Coronary artery (tissue), 2 donors: ENCODE measurements at places on chromosomes 13 and 19.

DNA sequence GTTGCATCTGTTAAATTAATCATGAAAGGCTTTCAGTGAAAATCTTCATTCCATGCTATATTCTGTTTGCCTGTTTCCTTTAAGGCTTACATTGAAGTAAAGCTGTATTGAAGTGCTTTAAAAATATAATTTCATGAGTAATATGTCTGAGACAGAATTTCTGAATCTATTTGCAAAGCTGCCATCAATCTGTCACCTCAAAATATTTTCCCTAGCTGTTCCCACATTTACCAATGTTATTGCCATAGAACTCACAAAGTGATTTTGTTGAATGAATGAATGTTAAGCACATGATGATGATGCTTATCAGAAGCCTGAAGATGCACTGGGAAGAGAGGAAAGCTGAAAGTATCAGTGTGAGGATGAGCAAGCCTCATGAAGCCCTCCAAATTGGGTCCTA is 115.8 kb downstream of the NHLRC3 start:
- no peak for DNase-seq

- DNase-seq = no peak
These were observed 813.6 kb upstream of the MIR17HG start for GRCh38 chr13:90533866-90534265.

DNA sequence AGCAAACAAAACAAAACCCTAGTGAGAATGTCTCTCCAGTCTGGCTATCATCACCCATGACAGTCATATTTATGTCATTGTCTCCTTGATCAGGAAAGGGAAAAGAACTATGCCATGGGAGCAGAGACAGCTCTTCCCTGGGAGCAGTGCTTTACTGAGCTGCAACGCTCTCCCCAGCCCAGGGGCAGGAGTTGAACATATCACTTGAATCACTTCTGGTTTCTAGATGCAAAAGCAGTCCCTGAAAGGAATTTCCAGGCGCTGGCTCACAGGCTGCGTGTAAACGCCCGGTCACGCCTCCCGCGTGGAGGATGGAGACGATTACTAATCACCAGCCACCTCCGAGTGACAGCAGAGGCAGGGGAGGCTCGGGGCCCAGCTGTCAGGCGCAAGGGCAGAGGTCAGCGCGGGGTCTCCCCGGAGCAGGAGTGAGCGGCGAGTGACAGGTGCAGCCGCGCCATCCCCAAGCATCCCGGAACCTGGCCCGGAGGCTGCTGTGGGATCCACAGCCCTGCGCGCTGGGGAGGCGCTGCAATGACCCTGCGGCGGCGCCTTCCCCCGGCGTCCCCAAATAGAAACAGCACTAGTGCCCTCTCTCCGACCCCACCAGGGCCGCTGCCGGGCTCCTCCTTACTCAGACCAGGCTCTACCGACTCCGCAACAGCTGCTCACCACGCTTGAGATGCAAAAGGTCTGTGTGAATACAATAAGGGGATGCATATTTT is 23.5 kb upstream of the DCLK1 start:
- no peak for DNase-seq

- no peak for DNase-seq
These were observed 508 bp downstream of the SLC15A1 start for GRCh38 chr13:98751861-98752466.

DNA sequence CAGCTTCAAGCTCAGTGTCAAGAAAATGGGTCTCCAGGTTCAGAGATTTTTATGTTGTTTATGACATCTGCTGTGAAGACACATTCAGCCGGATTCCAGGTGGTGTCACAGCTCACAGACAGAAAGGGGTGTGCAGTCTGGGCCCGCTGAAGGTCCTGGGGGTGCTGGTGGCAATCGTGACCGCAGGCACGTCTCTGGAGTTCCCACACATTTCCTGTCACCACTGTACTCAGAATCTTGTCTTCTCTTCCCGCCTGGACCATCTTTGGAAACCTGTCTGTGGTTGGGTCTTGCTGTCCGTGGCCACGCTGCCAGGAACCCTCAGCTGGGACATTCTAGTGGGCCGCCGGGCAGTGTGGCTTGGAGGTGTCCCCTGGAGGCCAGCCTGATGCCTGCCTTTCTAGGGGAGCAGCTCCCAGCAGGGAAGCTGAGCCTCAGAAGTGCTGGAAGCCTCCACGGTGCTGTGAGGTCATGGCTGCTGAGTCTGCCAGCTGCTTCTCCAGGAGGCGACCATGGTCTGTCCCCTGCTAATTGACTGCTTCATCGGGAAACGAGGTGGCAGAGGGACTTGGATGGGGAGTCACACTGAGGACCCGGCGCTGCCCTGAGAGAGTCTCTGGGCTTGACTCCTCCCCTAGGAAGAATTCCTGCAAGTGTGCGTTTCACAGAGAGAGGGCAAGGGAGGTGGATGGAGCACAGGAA is 3.7 kb downstream of the TEX29 start:
- DNase-seq = no peak

GRCh38 chr13:82062772-82063171 is 1721.8 kb upstream of the SPRY2 start:
- DNase-seq = no peak

GRCh38 chr13:99042521-99043250 is 64.8 kb upstream of the DOCK9 start:
- no peak for DNase-seq

DNA sequence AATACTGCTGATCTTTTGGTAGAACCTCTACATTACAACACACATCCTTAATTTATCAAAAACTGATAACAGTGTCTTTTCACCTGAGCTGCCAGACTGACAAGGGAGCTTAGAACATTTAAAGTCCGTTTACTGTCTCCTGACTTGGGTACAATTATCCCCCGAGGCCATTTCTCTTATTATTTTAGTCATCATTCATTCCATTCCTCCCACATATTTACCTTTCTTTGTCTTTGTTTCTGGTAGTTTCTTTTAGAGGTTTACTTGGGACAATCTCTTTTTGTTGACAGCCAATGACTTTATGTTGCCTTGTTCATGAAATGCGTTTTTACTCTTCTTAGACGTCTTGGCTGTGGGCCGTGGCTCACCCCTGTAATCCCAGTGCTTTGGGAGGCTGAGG is 186.9 kb downstream of the PCCA start:
- no peak for DNase-seq

GRCh38 chr19:7619671-7620441 is 9.5 kb downstream of the XAB2 start:
- no peak for DNase-seq

DNA sequence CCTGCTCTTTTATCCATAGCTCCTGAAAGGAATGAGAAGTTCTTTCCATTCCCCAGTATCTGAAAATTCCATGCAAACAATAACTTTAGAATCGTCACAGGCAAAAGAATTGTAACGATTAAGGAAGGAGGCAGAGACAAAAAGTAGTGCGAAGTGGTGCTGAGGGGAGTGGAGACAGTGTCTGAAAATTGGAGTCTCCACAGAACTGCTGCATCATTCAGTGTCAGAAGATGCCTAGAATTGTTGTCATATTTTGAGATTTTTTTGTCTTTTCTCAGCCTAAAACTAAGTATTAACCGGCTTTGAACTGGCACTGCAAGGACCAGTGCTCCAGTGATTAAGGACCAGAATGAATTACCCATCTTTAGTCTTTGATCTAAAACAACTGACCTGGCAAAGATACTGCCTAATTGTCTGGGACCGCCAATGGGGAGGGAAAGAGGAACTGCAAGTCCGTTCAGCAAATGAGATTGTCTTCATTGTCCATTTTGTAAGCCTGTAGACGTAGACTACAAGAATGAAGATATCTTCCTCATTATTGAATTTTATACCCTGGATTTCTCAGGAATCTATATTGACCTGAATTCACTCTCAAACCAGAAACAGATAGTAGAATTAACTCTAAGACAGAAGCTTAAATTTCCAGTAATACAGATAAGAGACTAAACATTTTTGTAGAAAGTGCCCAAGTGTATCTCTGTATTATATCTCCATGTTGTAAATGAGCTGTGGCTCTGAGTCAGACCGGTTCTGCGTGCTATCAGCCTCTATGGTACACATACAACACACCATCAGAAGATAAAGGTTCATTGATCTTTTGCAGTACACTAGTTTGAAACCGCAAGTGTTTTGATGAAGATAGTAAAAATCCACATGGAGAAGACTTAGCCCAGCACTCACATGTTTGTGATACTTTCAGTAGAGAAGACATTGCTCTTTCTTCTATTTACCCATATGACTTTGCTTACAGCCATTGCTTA is 293.2 kb downstream of the EFNB2 start:
- no peak for DNase-seq

DNA sequence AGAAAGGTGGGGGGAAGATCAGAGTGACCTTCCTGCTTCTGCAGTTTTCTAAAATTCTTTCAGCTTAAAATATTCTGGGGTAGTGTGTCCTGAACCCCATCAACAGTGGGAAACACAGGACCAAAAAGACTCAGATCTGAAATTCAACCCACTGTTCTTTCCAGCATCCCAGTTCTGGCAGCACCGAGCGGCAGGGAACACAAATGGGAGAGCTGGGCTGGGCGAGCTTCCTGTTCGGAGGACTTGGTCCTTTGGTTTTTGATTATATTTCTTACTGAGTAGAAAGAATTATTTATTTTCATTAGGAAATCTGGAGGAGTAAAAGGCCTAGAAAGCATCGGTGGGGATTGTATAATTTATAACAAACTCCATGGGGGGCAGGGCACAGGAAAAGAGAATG is 239.1 kb downstream of the COG6 start:
- no peak for DNase-seq

GRCh38 chr13:41145136-41145908 is 12.7 kb upstream of the KBTBD6 start:
- DNase-seq = no peak

GRCh38 chr19:29278716-29279115 is 65.8 kb upstream of the UQCRFS1 start:
- no peak for DNase-seq

- DNase-seq = no peak
These were observed 72.4 kb upstream of the EDNRB start for GRCh38 chr13:77991003-77991402.

DNA sequence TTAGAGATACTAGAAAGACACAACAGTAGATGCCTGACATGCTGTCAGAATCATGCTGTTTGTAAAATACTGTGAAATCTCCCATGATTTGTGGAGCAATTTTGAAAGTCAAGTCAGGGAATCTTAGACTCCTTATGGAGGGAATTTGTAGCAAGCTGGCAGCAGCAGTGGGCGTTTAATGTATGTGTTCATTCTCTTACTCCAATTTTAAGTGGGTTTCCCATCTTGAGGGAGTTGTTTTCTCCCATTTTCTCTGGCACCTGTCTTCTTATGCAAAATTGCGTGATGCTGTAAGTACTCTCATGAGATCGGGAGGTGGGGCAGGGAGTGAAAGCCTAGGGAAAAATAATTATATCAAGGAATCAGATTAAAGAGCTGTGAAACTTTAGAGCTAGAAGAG is 16.0 kb upstream of the GTF2F2 start:
- no peak for DNase-seq

GRCh38 chr19:38634757-38635482 is 12.5 kb upstream of the ACTN4 start:
- no peak for DNase-seq

- no peak for DNase-seq
These were observed 43.8 kb upstream of the DCUN1D2 start for GRCh38 chr13:113534236-113534860.

- DNase-seq = no peak
These were observed 28.7 kb upstream of the KCTD15 start for GRCh38 chr19:33767898-33768413.

GRCh38 chr13:67353941-67354340 is 123.8 kb upstream of the PCDH9 start:
- no peak for DNase-seq

- no peak for DNase-seq
These were observed 62.7 kb downstream of the TSHZ3 start for GRCh38 chr19:31286491-31286890.

DNA sequence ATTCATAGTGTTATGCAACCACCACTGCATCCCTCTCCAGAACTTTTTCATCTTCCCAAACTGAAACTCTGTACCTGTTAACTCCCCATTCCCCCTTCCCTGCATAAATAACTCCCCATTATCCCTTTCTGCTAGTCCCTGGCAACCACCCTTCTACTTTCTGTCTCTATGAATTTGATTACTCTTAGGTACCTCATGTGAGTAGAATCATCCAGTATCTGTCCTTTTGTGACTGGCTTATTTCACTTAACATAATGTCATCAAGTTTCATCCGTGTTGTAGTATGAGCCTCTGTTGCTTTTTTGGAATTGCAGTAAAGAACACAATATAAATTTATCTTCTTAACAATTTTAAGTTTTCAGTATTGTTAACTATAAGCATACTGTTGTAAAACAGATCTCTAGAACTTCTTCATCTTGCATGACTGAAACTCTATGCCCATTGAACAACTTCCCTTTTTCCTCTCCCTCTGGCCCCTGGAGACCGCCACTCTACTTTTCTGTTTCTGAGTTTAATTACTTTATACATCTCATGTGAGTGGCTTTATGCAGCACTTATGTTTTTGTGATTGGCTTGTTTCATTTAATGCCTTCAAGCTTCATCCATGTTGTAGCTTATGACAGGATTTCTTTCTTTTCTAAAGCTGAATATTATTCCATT is 87.3 kb upstream of the ABCC4 start:
- DNase-seq = no peak

GRCh38 chr19:40613690-40614621 is 12.8 kb downstream of the LTBP4 start:
- DNase-seq = peak; percentile 83

DNA sequence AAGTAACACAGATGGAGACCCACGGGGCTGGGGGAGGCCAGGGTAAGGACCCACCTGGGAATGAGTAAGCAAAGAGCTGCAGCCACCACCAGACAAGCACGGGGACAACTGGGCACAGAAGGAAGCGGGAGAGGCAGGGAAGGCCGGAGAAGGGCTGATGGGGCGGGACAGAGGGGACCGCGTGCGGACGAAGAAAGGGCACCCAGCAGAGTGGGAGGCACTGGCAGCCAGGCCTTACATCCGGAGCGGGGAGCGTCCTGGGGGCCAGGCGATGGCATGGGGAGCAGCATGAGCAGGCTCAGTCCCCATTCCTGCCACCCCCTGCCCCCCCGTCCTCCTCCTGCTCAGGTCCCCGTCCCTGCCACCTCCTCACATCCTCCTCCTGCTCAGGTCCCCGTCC is 3.0 kb downstream of the PROZ start:
- no peak for DNase-seq

DNA sequence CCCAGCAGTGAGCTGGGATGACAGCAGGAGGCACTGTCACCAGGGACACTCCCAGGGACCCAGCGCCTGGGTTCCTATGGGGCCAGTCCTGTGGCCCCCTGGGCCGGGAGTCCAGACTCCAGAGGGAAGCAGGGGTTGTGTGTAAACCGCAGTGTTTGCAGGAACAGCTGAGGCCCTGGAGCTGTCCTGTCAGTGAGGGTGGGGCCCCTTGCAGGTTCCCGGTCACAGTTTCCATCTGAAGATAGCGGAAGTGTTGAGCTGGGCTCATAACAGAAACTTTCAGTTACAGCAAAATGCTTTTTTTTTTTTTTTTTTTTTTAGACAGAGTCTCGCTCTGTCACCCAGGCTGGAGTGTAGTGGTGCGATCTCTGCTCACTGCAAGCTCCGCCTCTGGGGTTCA is 17.7 kb upstream of the CSNK1G2 start:
- no peak for DNase-seq

DNA sequence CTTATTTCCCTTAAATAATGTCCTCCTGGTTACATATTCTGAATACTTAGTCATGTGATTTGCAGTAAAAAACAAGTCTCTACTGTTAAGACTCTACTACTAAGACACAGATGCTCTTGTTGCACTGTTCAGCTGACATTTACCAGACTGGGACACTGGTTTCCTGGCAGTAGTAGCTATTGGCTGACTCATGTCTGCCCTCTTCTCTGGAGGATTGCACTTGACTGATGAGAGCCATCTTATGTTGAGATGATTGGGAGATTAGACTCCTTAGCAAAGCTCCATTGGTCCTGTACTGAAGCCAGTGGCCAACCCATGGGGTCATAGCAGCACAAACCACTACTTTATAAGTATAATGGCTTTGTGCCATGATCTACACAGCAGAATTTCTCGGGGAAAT is 1672.6 kb upstream of the PCDH20 start:
- no peak for DNase-seq
